ENCODE measurements at places on chromosomes 1 and 21. TPM values are rescaled to one million over a fixed set of nuclear protein-coding genes. Genes with fewer than 3 reads are reported as not detected.

EVA1C gene
- 58.0 TPM for total RNA-seq

NGF gene
- 1.3 TPM for total RNA-seq

CCDC185 gene
- total RNA-seq, result not detected

TDRD5 gene
- total RNA-seq, result 0.05 TPM

NUCKS1 gene
- 94.9 TPM for total RNA-seq

BLACAT1 gene
- total RNA-seq, result not detected
